Mammary epithelial cell (primary cell): ENCODE measurements at places on chromosomes 7 and 10. TPM values are rescaled to one million over a fixed set of nuclear protein-coding genes. Genes with fewer than 3 reads are reported as not detected.

DNA sequence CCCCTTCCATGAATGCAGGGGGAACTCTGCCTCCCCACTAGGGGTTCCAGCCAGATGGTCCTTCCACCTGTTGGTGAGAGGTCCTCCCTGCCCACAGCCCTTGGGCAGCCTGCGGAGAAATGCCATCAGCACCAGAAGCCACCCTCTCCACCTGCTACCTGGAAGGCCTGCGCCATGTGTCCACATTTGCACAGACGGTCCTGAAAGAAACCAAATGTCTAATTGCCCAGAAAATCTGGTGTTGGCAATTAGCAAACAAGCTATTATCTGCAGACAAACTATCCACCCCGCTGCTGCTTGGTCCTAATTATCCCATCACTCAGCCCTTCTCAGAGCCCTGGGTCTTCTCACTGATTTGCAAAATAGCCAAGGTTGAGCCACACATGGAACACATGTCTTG lies 32.3 kb downstream of the HSPA12A start:
- DNase-seq, result no peak

DNA sequence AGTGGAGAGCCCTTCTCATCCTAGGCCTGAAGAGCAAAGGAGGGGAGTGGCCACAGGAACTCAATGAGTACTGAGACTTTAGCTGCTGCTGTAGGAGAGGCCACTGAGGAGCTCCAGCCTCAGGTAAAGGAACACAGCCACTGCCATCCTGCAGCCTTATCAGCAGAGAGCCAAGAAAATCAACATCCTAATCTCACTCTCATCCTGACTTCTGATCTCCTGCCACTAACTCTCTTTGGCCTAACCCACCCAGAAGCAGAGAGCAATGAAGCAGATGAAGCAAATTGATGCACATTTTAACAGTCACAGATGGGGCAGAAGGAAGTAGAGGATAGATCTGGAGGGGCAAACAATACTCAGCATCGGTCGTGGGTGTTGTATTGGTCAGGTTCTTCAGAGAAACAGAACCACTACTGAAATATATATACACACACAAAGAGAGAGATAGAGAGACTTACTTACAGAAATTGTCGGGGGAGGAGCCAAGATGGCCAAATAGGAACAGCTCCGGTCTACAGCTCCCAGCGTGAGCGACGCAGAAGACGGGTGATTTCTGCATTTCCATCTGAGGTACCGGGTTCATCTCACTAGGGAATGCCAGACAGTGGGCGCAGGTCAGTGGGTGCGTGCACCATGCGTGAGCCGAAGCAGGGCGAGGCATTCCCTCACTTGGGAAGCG lies 297.6 kb downstream of the MTERF1 start:
- no peak for DNase-seq

DNA sequence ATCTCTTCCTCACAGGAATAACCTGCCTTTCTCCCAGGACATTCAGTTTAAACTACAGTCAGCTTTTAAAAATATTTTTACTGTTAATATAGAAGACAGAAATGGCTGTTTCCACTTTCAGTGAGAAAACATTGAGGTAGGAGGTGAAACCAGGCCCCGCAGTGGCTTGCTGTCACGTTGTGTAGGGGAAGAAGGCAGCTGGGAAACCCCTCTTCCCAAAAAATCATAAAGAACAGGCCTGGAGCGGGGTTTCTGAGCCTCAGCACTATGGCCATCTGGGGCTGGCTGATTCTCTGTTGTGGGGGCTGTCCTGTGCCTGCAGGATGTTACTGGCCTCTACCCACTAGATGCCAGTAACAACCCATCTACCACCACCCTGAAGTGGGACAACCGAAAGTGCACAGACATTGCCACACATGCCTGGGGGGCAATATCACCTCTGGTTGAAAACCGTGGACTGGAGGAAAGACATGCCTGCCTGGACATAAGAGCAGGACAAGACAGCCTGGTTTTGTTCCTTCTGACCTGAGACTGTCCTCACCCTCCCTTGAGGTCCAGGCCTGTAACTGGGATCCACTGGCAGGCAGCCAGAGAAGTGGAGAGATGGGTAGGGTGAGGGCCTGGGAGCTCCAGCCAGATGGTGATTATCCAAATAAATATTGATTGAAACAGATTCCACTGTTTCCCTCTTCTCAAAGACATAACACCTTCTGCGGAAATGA lies 43.9 kb downstream of the KCNH2 start:
- no peak for DNase-seq

GRCh38 chr10:9561821-9562505 lies 1455.7 kb upstream of the CELF2 start:
- DNase-seq, result no peak

Gene HOXA4
- total RNA-seq, result 1.5 TPM in 2 replicates

Gene RINT1
- 15.8 TPM for total RNA-seq
